ENCODE measurements at places on chromosomes 2 and 18. TPM values are rescaled to one million over a fixed set of nuclear protein-coding genes. Genes with fewer than 3 reads are reported as not detected.

Gene SALL3
- total RNA-seq = not detected

Gene GATA6
- 14.7 TPM for total RNA-seq

Gene TLX2
- total RNA-seq = 1.9 TPM

Gene PER2
- 7.7 TPM for total RNA-seq

Gene TTN
- total RNA-seq = 12.1 TPM

Gene TCF23
- total RNA-seq = not detected

Gene C2orf66
- not detected for total RNA-seq

Gene PSMD14
- total RNA-seq = 38.5 TPM

Gene UPP2
- not detected for total RNA-seq

Gene ABCA12
- 0.36 TPM for total RNA-seq

- no peak for DNase-seq
- peaks cover 16% of the 10 kb centered on the region for H3K27me3 ChIP-seq
- H3K4me3 ChIP-seq = no peak overlapping the region
Measured at GRCh38 chr18:79862562-79862961, 64.8 kb downstream of the KCNG2 start.

DNA sequence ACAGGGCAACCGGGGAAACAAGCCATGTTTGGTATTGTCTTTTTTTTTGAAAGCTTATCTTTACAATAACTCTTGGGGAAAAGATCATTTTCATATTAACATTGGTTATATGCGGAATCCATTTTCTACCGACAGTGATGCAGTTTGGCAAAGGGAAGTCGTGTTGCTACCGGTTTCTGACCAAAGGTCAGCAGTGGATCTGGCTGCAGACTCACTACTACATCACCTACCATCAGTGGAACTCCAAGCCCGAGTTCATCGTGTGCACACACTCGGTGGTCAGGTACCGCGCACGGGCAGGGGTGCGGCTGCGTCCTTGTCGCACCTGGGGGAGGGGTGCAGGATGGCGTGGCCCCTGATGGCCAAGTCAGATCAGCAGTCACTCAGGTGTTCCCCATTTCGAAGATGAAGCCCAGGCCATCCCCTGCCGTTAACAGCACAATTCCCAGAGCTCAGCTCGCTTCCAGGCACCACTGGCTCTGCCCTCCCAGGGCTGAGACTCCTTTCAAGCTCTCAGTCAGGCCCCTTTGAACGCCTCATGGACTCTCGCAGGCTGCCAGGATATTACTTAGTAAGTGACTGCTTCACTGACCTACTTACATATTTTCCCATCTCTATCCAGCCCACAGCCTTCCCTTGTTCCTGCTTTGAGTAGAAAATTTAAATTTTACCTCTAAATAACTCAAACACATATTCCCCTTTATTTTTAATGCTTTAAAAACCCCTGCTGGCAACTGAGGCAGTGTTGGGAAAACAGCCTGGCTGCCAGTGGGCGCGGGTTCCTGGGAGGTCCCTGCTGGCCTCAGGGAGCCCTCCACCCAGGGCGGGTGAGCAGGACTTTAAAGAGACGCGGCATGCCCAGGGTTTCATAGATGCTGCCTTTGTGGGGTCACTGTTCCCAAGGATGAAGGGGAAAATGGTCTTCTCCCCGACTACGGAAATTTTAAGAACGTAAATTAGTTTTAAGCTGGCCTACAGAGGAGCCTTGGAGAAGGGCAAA is 33.6 kb upstream of the RPL31 start:
- no peaks in the 10 kb centered on the region for H3K27me3 ChIP-seq
- no peaks in the 10 kb centered on the region for H3K4me1 ChIP-seq
- H3K36me3 ChIP-seq = peaks cover 25% of the 10 kb centered on the region
- peak; percentile 46 for DNase-seq
- H3K4me3 ChIP-seq = no peak overlapping the region

- H3K27ac ChIP-seq = no peak overlapping the region
- no peaks in the 10 kb centered on the region for H3K27me3 ChIP-seq
Measured at GRCh38 chr2:234401426-234401825, 95.5 kb downstream of the ARL4C start.

DNA sequence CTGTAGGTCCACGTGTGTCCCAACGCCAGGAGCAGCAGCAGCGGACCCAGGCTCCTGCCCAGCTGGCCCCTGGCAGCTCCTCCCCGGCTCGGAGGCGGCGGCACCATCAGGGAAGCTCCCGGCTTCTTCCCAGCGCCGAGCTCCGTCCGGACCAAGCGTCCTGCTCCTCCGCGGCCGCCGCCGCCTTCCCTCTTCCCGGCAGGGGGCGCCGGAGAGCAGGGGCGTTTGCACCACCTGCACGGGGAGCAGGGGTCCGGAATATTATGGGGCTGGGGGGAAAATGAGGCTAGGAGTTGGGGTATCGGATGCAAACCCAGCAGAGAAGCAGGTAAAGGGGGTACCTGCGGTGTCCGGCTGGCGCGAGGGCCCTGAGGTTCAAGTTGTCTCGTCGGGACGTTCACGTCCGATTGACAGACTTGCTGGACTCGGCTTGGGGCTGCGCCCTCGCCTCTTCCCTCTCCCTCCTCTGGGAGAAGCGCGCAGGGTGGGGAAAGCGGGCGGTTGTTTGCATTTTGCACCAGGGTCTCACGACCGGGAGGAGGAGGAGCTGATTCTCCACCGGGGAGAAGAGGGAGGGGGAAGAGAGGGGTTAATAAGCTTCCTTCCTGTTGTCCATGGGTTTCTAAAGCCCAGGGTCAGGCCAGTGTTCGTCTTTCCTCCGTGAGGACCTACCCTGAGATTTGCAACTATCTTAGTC is at the start of gene CCBE1:
Gene CCBE1, minus strand, starts transcription at position 188 of the 697 bp plus-strand sequence.
- H3K36me3 ChIP-seq = no peaks in the 10 kb centered on the region
- H3K4me3 ChIP-seq = peak within 1 kb of the TSS; percentile 77
- H3K4me1 ChIP-seq = peaks cover 44% of the 10 kb centered on the region
- H3K27me3 ChIP-seq = no peaks in the 10 kb centered on the region
- peak within 1 kb of the TSS; percentile 86 for H3K27ac ChIP-seq

GRCh38 chr2:190846746-190847145 is 33.9 kb upstream of the GLS start:
- H3K27me3 ChIP-seq = no peaks in the 10 kb centered on the region
- no peak overlapping the region for H3K4me3 ChIP-seq
- no peaks in the 10 kb centered on the region for H3K36me3 ChIP-seq
- no peaks in the 10 kb centered on the region for H3K4me1 ChIP-seq
- H3K27ac ChIP-seq = no peak overlapping the region

DNA sequence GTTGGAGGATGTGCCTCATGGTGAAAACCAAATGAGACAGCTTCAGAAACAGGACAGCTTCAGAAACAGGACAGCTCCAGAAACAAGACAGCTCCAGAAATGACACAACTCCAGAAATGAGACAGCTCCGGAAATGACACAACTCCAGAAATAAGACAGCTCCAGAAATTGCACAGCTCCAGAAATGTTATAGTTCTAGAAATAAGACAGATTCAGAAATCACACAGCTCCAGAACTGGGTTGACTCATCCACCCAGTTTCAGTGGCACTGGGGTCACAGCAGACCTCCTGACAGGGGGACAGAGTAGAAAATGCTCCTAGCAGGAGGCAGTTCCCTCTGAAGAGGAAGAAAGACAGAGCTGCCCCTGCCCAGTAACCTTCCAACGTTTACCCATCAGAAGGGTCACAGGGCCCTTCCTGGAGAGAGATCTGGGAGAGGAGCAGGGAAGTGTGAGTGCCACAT is 26.9 kb upstream of the COL6A3 start:
- H3K27ac ChIP-seq = peak overlapping the region; percentile 42
- no peaks in the 10 kb centered on the region for H3K36me3 ChIP-seq
- no peak overlapping the region for H3K4me3 ChIP-seq
- no peaks in the 10 kb centered on the region for H3K27me3 ChIP-seq
- H3K4me1 ChIP-seq = no peaks in the 10 kb centered on the region

DNA sequence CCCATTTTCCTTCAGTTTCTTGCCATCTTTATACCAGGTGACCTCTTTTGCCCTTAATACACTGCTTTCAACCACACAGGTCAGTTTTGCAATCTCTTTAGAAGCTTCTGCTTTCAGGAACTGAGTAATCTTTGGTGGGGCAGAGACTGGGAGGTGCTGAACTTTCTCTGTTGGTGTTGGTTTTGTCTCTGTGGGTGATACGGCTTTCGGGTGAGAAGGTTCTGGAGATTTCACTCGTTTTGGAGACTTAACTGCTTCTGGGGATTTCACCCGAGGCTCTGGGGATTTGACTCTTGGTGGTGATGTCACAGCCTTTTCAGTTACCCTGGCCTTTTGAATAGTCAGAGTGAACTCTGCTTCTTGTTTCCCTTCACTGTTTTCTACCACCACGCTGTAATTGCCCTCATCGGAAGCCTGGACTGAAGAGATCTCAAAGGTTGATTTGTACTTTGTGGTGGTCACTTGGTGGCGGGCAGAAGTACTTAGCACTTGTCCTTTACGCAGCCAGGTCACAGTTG is 50.4 kb downstream of the PLEKHA3 start:
- peaks cover 5% of the 10 kb centered on the region for H3K36me3 ChIP-seq
- no peak overlapping the region for H3K27ac ChIP-seq
- no peak for DNase-seq
- no peaks in the 10 kb centered on the region for H3K27me3 ChIP-seq
- no peak overlapping the region for H3K4me3 ChIP-seq
- no peaks in the 10 kb centered on the region for H3K4me1 ChIP-seq

DNA sequence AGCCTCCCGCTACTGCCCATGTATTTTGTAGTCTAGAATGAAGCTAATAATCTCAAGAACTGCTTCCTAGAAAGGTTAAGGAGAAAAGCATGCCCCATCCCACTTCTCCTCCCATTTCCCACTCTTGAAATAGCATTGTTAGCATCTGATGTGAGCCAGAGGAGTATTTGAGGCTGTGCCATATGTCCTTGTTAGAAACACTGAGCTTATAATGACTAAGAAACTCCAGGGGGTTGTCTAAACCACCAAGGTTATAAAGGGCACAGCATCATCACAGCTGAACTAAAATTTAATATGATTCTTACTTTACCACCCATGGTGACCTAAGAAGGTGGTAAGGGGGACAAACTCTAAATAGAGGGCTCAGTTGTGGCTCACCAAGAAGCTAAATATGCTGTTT is 16.6 kb downstream of the TSPYL6 start:
- H3K4me3 ChIP-seq = no peak overlapping the region
- H3K27ac ChIP-seq = no peak overlapping the region
- no peaks in the 10 kb centered on the region for H3K4me1 ChIP-seq
- no peaks in the 10 kb centered on the region for H3K27me3 ChIP-seq
- H3K36me3 ChIP-seq = no peaks in the 10 kb centered on the region
- no peak for DNase-seq

DNA sequence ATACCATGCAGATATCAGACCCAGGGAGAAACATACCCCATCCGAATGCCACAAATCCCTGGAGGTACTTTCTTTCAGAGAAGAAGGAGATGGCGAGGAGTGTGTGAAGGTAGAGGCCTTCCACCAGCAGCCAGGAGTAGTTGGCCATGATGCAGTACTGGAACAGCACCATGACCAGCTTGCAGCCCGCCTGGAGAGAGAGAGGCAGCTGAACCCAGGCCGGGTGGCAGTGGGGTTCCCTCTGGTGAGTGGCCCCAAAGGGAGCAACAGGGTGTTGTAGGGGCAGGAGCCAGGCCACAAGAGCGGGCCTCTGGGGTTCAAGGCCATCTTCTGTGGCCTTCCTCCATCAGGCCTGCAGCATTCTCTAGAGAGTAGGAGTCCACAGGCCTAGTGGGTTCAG is 30.2 kb downstream of the TMEM37 start:
- H3K36me3 ChIP-seq = no peaks in the 10 kb centered on the region
- no peak overlapping the region for H3K27ac ChIP-seq
- DNase-seq = peak; percentile 41

- H3K27ac ChIP-seq = no peak overlapping the region
- no peaks in the 10 kb centered on the region for H3K27me3 ChIP-seq
- DNase-seq = no peak
- no peaks in the 10 kb centered on the region for H3K36me3 ChIP-seq
- no peaks in the 10 kb centered on the region for H3K4me1 ChIP-seq
Measured at GRCh38 chr2:68748568-68748967, 14.0 kb downstream of the ARHGAP25 start.

- no peaks in the 10 kb centered on the region for H3K36me3 ChIP-seq
- no peak for DNase-seq
- no peaks in the 10 kb centered on the region for H3K27me3 ChIP-seq
- H3K27ac ChIP-seq = no peak overlapping the region
- H3K4me3 ChIP-seq = no peak overlapping the region
Measured at GRCh38 chr2:16102976-16103380, 162.6 kb downstream of the MYCN start.

- no peaks in the 10 kb centered on the region for H3K4me1 ChIP-seq
- peak; percentile 61 for DNase-seq
- H3K4me3 ChIP-seq = peak overlapping the region; percentile 72
- H3K27me3 ChIP-seq = peaks cover 3% of the 10 kb centered on the region
- H3K27ac ChIP-seq = no peak overlapping the region
- H3K36me3 ChIP-seq = no peaks in the 10 kb centered on the region
Measured at GRCh38 chr2:167293172-167293781, 405.0 kb downstream of the XIRP2 start.

GRCh38 chr2:111157798-111158197 is 37.1 kb downstream of the BCL2L11 start:
- H3K4me3 ChIP-seq = no peak overlapping the region
- no peaks in the 10 kb centered on the region for H3K36me3 ChIP-seq
- no peaks in the 10 kb centered on the region for H3K27me3 ChIP-seq
- DNase-seq = no peak

GRCh38 chr18:11005528-11005927 is 143.8 kb downstream of the PIEZO2 start:
- no peaks in the 10 kb centered on the region for H3K4me1 ChIP-seq

- H3K4me1 ChIP-seq = peaks cover 15% of the 10 kb centered on the region
- peak overlapping the region; percentile 56 for H3K27ac ChIP-seq
- no peaks in the 10 kb centered on the region for H3K27me3 ChIP-seq
- no peak for DNase-seq
- H3K36me3 ChIP-seq = no peaks in the 10 kb centered on the region
Measured at GRCh38 chr2:84897773-84898172, 7.7 kb upstream of the TMSB10 start.

GRCh38 chr18:8611916-8612576 is 2.8 kb downstream of the RAB12 start:
- H3K27ac ChIP-seq = peak overlapping the region; percentile 93
- H3K4me1 ChIP-seq = peaks cover 77% of the 10 kb centered on the region
- no peaks in the 10 kb centered on the region for H3K27me3 ChIP-seq
- DNase-seq = no peak

DNA sequence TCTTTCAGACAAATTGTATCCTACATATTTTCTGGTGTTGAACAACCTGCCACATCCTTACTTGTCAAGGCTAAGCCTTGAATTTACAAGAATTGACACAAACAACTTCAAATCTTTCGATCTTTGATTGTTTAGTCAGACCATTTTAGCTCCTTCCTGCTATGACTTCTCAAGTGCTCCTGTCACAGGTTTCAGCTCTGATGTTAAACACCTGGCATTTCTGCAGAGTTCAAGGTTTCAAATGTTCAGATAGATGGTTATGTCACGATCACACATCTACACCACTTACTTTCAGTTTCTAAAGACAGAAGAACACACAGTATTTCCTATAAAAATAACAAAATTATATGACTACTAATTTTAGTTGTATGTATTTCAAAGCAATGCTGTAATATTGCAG is 84.0 kb downstream of the RND3 start:
- no peak overlapping the region for H3K27ac ChIP-seq
- H3K4me3 ChIP-seq = peak overlapping the region; percentile 22
- no peaks in the 10 kb centered on the region for H3K4me1 ChIP-seq
- DNase-seq = no peak
- no peaks in the 10 kb centered on the region for H3K36me3 ChIP-seq

GRCh38 chr18:57754577-57755338 is 48.4 kb downstream of the ATP8B1 start:
- H3K27me3 ChIP-seq = no peaks in the 10 kb centered on the region
- H3K4me1 ChIP-seq = peaks cover 2% of the 10 kb centered on the region
- no peak overlapping the region for H3K27ac ChIP-seq
- H3K4me3 ChIP-seq = no peak overlapping the region
- no peaks in the 10 kb centered on the region for H3K36me3 ChIP-seq

- DNase-seq = peak; percentile 54
- no peaks in the 10 kb centered on the region for H3K4me1 ChIP-seq
- peak overlapping the region; percentile 96 for H3K27ac ChIP-seq
- peaks cover 31% of the 10 kb centered on the region for H3K36me3 ChIP-seq
Measured at GRCh38 chr2:127644066-127645025, 1.6 kb upstream of the GPR17 start.

Data from sigmoid colon (tissue), 7 donors.